ENCODE measurements at places on chromosomes 6 and 20. TPM values are rescaled to one million over a fixed set of nuclear protein-coding genes. Genes with fewer than 3 reads are reported as not detected.

The LY6G5C gene
- 3.2 TPM for polyA plus RNA-seq

The BEND3 gene
- polyA plus RNA-seq: 0.90 TPM

The MCCD1 gene
- polyA plus RNA-seq: not detected

The SOX4 gene
- polyA plus RNA-seq: 1.2 TPM

The LRRC73 gene
- not detected for polyA plus RNA-seq

The TSPO2 gene
- polyA plus RNA-seq: not detected

The KCNB1 gene
- not detected for polyA plus RNA-seq

The XPO5 gene
- 7.7 TPM for polyA plus RNA-seq

The PACSIN1 gene
- not detected for polyA plus RNA-seq

The TTLL9 gene
- not detected for polyA plus RNA-seq

The BPIFB2 gene
- polyA plus RNA-seq: not detected

The CALHM6 gene
- 307 TPM for polyA plus RNA-seq

The ULBP1 gene
- not detected for polyA plus RNA-seq

The TFAP2D gene
- not detected for polyA plus RNA-seq

The TMEM74B gene
- 0.80 TPM for polyA plus RNA-seq

The ALDH8A1 gene
- polyA plus RNA-seq: not detected

The RMND1 gene
- polyA plus RNA-seq: 13.7 TPM

The HLA-DQA1 gene
- 377 TPM for polyA plus RNA-seq

The CLVS2 gene
- polyA plus RNA-seq: not detected

The FAM120B gene
- 24.5 TPM for polyA plus RNA-seq

The LRRC1 gene
- 5.0 TPM for polyA plus RNA-seq

The RPL10A gene
- polyA plus RNA-seq: 1,088 TPM

The B4GALT5 gene
- 0.48 TPM for polyA plus RNA-seq

The FAM209B gene
- polyA plus RNA-seq: 0.38 TPM

The PPT2 gene
- polyA plus RNA-seq: 1.5 TPM

The SLC22A16 gene
- polyA plus RNA-seq: not detected

The PRICKLE4 gene
- not detected for polyA plus RNA-seq

The RIOK1 gene
- polyA plus RNA-seq: 17.7 TPM

The SPATA25 gene
- not detected for polyA plus RNA-seq

The RIPPLY2 gene
- polyA plus RNA-seq: not detected

The ANKRD6 gene
- polyA plus RNA-seq: 6.6 TPM

The PLEKHG1 gene
- polyA plus RNA-seq: 40.2 TPM

The IBTK gene
- polyA plus RNA-seq: 13.1 TPM

All from IgD-negative memory B cell (primary cell).